ENCODE measurements at places on chromosomes 7 and 10.

- no peak for DNase-seq
Measured at GRCh38 chr10:6151087-6151977, 51.4 kb upstream of the PFKFB3 start.

- DNase-seq: no peak
Measured at GRCh38 chr10:8444630-8445029, 390.1 kb downstream of the GATA3 start.

DNA sequence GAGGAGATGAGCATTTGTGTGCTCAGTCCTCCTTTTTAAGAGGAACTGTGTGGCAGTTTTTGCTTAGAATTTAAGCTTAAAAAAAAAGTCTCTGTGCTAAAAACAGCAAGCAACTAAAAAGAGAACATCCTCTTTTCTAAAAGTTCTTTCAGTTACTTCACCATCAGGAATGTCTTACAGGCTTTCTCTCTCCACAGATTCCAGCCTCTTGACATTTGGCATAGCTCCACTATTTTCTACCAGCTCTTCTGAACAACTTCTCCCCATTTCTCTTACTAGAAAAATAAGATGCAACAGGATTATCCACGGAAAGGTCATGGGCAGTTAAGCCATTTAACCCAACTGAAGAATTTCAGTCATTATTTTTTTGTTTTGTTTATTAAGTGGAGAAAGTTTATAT lies 13.2 kb downstream of the PCLO start:
- no peak for DNase-seq

- DNase-seq: no peak
Measured at GRCh38 chr7:19470031-19470430, 238.8 kb downstream of the POLR1F start.

DNA sequence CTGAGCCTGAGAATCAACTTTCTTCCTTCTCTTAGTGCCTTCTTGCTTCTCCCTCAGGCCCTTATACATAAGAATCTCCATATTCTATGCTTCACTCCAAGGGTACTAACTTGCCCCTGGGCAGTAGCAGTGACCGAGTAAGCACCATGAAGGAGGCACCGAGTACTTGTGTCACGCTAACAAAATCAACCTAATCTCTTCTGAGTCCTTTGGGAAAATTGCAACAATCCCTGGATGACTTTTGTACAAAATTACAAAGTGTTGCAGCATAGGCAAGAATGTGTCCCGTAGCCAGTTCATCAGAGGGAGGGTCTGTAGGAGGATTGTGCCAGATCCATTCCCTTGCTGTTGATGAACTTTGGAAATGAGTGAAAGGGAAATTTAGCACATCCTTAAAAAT lies 80.4 kb upstream of the EEPD1 start:
- DNase-seq: no peak

- no peak for DNase-seq
Measured at GRCh38 chr10:131547129-131547799, 235.7 kb upstream of the TCERG1L start.

DNA sequence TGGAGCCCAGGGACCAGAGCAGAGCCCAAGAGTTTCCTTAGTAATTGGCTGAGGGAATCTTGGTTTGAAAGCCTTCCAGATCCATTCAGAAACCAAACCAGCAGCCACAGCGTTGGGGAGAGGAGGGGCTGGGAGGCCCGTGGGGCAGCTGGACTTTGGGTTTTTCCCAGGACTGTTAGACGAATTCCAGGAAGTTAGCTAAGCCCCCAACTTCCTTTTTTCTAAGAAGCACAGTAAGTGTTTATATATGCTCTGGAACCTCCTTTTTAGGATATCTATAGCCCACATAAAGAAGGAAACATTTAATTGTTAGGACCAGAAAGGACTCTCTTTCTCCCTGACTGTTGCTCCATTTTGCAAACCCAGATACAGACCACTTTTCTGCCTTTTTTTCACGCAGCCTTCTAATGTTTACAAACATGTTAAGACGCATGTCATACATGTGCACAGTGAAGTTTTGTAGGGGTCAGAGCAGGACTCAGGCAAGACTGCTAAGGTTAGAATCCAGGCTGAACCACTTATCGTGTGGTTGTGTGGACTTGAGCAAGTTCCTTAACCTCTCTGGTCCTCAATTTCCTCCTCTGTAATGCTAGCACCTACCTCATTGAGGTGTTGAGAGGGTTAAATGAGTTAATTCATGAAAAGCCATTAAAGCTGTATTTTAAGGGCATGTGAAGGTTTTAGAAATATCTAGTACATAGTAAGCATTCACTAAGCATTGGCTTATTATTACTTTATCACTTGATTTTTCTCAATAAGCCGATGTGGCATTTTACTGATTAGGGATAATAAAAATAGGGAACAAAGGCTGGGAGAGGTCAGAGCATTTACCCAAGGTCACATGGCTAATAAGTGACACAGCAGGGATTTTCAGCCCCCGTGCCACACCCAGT lies 42.4 kb downstream of the TBATA start:
- no peak for DNase-seq

DNA sequence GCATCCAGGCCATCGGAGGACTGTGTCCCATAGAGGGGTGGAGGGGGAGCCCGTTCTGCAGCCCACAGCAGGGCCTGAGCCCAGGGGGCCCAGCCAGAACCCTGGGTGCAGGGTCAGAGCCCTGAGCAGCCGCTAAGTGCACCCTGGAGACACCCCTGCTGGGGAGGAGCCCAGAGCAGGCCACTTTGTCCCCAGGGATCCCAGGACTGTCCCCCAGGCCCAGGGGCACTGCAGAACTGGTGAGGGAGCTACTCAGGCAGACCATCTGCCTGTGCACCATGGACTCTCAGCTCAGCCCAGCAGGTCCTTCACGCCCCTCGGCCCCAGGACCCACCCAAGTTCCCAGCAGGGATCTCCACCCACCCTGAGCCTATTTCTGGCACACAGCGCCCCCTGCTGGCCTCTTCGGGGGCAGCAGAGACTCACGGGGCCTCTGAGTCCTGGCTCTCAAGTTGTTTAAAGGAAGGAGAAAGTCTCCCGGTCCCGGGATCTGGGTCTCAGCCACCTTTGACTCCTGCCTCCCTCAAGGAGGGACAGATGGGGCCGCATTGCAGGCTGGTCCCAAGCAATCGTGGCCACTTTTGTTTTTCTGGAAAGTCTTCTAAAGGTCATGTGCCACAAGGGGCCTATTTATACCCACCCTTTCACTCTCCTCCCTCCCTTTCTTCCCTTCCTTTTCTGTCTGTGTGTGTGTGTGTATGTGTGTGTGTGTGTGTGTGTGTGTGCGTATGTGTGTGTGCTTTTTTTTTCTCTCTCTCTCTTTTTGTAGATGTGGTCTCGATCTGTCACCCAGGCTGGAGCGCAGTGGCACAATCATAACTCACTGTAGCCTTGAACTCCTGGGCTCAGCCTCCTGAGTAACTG lies 90.3 kb downstream of the MYL10 start:
- DNase-seq: peak; percentile 71

GRCh38 chr10:95392681-95393164 lies 101.9 kb upstream of the PDLIM1 start:
- no peak for DNase-seq

DNA sequence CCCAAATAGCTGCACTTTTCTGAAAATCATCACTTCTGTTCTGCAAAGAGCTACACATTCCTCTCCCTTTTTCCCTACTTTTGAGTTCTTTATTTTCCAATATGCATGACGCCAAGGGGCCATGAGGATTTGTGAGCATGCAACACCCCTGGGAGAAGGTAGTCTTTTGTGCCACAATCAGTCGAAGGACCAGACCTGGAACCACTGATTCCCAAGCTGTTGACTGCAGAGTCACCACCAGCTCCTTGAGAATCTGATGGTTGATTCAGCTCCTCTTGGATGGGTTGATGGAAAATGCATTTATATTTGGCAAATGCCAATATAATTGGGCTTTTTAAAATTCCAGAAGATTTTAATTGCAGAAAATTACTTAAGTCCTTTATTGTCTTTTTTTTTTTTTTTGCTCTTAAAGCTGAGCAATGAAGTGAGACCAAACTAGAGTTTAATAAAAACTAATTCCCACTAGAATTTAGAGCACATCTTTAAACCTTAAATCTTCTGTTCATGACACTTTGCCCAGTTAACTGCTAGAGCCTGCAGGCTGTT lies 554.1 kb downstream of the TNS3 start:
- no peak for DNase-seq

GRCh38 chr10:118457824-118458428 lies 115.8 kb upstream of the FAM204A start:
- no peak for DNase-seq

DNA sequence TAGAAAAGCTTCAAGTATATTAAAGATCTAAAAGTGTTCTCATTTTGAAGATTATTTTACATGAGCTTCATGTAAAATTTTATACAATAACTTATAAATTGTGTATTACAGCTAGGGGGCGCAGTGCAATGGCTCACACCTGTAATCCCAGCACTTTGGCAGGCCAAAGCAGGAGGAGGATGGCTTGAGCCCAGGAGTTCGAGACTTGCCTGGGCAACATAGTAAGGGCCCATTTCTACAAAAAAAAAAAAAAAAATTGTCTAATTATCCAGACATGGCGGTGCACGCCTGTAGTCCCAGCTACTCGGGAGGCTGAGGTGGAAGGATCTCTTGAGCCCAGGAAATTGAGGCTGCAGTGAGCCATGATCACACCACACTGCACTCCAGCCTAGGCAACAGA lies 16.6 kb downstream of the ACBD5 start:
- no peak for DNase-seq

DNA sequence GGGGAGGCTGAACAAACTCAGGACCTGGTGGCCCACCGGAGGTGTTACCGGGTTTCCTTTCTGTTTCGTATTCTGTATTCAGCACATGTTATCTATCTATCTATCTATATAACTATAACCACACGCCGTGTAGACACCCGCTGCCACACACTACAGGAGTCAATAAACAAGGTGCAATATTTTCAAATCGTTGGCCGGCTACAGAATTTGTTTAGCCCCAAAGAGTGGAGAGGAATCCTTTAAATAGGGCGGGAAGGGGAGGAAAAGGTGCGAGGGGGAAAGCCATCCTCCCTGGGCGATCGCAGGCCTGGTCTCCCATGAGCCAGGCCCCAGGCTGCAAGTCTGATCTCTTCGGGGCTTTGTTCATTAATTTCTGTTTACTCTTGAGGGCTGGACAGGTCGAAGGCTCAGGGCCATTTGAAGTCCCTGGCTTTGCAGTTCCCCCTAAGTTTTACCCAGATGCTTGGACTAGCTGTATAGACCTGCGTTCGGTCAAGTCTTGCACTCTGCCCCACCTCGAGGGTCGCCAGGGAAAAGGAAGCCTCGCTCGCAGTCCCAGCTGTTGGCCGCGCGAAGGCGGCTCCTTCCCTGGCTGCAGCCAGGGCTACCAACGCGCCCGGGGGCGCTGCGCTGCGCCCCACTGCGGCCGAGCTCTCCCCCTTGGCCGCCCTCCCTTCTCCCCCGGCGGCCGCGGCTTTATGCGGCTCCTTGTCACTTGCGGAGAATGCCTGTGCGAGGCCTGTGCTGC lies 3.8 kb downstream of the NKX2-3 start:
- DNase-seq: no peak

- peak; percentile 11 for DNase-seq
Measured at GRCh38 chr7:95011146-95011928, 103.9 kb downstream of the PPP1R9A start.

DNA sequence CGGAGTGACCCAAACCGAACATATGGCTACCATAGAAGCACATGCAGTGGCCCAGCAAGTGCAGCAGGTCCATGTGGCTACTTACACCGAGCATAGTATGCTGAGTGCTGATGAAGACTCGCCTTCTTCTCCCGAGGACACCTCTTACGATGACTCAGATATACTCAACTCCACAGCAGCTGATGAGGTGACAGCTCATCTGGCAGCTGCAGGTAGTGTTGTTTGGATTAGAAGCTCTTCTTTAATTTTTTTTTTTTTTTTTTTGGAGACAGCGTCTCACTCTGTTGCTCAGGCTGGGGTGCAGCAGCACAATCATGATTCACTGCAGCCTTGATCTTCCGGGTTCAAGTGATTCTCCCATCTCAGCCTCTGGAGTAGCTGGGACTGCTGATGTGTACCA lies 45.8 kb downstream of the NRF1 start:
- DNase-seq: peak; percentile 63
